Activated CD4-positive, alpha-beta T cell treated with anti-CD3 and anti-CD28 coated beads, Interleukin-2, amount 10 ng/mL, durations not matched to agents 7 days and 5 days (primary cell): ENCODE measurements at places on chromosomes 5 and 9. TPM values are rescaled to one million over a fixed set of nuclear protein-coding genes. Genes with fewer than 3 reads are reported as not detected.

Gene FOXD1
- not detected for total RNA-seq

Gene MED22
- 27.2 TPM for total RNA-seq

- no peak for DNase-seq
Measured at GRCh38 chr5:180070756-180071530, 616 bp downstream of the RNF130 start.

GRCh38 chr9:1173993-1174392 lies 123.8 kb downstream of the DMRT2 start:
- no peak for DNase-seq

DNA sequence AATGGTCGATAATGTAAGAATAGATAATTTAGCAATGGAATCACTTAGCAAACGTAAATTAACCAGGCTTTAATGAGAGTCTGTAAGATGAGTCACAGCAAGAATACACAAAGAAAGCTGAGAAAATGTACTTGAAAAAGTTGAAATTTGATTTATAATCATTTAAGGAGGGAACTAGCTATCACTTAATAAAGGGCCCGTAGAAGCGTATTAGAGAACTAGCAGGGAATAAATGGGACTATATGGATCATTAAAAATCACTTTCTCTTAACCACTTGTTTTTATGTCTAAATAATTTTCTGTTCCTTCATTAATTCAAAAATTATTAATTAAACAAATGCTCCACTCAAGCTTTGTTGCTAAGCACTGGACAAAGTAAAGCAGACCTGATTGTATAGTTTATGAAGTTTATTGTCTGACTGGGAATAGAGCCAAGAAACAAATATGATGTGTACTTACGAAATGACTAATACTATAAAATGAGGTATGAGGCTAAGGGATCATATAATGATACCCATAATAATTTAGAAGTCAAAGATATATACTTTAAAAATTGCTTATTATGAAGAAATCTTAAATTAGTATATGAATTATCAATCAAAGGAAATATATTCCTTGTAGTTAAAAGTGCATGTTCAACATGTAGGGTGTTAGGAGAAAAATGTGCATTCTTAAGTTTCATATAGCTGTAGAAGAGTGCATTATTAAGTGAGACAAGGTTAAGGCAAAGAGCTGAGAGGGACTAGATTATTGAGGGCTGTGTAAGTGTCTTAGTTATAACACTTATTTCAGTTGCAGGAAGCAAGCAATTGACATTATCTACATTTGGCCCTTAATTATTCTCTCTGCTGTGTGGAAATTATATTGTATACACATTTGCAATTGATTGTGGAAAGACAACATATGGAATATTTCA lies 196.8 kb downstream of the PRDM9 start:
- no peak for DNase-seq

DNA sequence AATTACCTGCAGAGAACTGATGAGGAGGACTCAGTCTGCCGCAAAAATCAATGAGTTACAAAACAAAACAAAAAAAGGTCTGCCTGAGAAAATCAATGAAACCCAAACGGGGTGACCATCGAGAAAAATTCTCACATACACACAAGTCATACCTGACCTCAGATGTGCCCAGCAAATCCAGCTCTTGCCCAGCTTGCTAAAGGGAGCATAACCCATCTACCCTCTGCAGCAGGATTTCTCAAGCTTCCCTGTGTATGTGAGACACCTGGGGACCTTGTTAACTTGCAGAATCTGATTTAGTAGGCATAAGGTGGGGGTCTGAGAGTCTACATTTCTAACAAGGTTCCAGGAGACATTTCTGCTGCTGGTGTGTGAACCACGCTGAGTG lies 126.3 kb downstream of the TLE1 start:
- DNase-seq = no peak

GRCh38 chr9:6793203-6793602 lies 35.4 kb downstream of the KDM4C start:
- DNase-seq = no peak

- no peak for DNase-seq
Measured at GRCh38 chr5:36040651-36041536, 25.8 kb downstream of the UGT3A2 start.
